NCI-H2081 (cell line): ENCODE measurements at places on chromosomes 7 and 10.

- DNase-seq: no peak
Measured at GRCh38 chr7:77699056-77699455, 2.8 kb downstream of the RSBN1L start.

DNA sequence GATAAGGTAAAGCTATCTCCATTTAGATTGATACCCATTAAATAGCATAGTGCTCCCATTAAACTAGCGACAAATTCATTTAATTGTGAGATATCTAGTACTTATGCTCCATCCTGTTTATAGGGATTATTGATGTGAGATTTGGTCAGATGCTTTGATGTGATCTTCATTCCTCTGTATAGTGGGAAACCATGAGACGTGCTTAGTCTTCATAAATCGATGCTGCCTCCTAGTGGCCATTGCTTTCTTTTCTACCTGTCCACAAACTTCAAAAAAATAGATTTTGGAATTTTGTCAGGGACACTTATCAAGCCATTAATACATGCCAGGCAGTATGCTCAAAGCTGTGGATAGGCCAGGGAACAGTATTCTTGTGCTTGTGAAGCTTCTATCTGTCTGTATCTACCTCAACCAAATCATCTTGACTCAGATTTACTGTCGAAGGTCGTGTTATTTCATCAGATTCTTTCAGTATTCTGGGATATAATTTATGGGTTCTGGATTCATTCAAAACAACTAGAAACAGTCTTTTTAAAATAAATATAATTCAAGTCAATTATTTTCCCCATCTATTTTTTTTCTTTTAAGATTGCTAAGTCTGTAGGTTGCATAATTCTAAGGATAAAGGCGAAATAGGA, 12.0 kb downstream of the LSM8 start:
- DNase-seq: peak; percentile 74

DNA sequence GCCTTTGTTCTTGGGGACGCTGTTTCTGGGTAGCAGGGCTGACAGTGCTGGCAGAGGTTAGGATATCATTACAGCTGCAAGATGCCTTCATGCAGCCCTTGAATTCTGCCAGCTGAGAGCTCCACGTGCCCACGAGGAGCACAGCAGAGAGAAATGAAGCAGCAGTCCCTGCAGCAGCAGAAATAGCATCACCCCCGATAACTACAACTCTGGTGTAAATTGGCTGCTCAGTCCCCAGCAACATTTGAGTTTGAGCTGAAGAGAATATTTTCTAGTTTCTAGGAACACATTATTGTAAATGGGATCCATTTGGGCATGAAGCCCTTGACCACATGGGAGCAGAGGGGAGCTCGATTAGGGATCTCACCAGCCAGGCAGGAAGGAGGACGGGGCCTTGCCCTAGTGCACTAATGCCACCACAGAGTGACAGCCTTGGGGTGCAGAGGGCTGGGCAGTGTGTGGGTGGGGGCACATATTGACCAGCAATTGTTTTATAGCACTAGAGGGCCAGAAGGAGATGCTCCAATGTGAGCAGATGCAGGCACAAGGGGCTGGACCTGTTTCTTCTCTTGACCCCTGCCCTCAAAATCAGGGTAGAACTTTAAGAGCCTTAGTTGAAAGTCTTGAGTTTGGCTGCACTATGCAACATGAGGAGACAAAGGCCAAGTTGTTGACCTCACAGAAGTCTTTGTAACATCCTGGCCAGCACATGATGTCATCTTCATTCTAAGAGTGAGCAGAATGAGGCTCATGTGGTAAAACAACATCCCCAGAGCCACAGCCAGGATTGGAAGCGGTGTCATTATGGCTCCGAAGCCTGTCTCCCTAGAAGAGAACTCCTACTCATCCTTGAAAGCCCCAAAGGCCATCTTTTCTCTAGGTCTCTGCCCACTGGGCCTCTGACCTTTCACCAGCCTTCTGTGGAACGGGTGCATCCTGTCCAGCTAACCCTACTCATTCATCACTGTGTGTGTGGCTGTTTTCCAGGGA, 52.6 kb downstream of the ADCY1 start:
- DNase-seq: no peak

DNA sequence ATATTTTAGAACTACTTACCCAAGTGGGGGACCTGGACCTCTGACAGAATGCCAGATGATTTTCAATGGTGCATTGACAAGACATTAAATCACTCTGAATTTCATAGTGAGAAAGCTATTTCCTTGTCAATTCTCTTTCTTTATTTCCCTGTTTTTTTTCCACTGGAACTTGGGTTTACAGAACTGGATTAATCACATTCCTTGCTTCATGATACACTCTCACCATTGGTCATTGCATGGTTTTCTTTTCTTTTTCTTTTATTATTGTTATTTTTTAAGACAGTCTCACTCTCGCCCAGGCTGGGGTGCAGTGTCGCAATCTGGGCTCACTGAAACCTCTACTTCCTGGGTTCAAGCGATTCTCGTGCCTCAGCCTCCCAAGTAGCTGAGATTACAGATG, 38.5 kb upstream of the LBX1 start:
- DNase-seq: no peak

DNA sequence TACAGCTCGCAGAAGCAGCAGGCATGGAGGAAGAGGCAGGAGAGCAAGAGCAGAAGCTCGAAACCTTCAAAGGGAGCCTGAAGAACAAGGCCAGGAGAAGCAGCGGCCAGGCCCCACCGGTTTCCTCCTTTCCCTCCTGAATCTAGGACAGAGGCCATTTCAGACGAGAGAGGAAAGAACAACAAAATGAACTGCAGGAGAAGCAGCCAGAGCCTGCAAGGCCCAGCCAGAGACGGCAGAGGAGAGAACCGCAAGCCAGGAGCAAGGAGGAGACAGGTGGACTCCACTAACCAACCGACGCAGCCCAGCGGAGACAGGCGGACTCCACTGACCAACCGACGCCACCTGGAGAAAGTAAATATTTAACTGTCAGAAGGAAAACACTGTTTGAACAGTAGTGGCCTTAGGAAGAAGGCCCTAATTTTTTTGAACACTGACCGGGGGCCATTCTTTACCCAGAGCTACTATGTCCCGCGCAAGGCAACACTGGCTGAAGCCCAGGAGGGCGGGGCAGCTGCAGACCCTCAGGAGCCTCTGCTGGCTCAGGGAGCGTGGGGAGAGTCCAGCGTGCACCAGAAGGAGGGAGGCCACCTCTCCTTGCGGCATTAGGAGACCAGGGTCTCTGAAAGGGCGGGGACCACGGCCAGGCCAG, 559.2 kb downstream of the PTPRN2 start:
- no peak for DNase-seq

DNA sequence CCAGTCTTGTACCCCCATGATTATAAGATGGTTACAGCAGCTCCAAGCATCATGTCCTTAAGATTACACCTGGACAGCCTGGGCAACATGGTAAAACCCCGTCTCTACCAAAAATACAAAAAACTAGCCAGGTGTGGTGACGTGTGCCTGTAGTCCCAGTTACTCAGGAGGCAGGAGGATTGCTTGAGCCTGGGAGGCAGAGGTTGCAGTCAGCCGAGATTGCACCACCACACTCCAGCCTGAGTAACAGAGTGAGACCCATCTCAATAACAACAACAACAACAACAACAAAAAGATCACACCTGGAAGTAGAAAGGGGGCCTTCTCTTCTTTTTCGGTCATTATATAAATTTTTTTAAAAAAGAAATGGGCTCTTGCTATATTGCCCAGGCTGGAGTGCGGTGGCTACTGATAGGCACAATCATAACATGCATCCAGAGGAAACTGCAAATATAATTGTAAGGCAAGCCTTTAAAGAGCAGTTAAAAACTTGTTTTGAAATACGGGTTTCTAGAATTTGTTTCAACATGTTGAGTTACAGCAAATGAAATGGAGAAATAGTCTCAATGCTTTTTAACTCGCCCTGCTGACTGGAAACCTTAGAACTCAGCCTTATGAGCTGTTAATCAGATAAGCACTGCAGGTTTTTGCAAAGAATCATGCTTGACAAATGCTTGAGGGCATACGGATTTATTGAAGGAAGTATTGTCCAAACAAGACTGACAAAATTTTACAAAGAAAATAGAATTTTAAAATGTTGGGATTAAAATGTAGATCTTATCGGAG, 4.7 kb upstream of the ENTPD7 start:
- no peak for DNase-seq

DNA sequence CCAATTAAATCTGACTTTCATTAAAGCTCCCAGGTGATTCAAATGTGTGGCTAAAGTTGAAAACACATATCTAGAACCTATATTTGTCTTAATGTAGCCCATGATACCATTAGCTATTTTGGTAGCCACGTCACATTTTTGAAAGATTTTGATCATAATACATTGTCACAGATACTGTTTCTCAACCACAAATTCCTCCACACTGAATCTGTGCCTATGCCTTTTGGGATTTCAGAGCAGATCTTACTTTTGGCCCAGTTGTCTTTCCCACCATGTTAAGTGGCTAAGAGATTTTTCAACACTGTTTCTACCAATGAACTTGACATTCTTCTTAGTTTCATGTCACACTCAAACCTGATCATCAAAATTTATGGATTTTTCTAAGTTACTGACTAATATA, 47.4 kb downstream of the CH25H start:
- no peak for DNase-seq
